ENCODE measurements at places on chromosomes 2 and 18.

DNA sequence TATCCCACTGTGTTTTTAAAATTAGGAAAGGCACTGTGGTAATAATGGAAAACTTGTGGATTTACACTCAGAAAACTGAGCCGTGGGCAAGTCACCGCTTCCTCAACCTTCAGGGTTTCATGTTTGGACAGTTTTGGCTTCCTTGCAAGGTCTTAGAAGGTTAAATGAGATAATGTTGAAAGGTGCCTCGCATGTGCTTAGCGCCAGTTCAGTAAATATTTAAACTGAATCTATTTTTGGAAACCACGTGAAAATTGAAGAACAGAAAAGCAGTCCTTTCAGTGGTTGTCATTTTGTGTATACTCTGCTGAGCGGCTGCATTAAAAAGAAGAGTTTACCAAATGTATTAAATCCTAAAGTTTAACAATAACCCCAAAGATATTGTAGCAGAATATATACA, 15.2 kb upstream of the AGAP1 start:
- DNase-seq: no peak

DNA sequence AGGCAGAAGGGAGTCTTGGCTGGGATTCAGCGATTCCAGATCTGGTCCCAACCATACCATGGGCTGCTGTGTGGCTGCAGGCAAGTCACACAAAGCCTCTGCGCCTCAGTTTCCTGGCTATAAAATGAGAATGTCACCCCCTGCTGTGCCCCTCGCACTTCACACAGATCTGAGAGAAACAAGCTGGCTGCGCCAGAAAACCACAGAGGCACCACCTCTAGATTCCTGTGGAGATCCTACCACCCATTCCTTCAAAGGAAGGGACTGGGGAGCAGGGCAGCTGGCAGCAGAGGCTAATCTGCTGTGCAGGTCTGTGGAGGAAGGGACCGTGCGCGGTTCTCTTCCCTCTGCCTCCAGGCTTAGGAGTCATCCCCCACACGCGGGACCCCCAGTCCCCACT, 19.8 kb downstream of the NEURL3 start:
- DNase-seq: no peak

DNA sequence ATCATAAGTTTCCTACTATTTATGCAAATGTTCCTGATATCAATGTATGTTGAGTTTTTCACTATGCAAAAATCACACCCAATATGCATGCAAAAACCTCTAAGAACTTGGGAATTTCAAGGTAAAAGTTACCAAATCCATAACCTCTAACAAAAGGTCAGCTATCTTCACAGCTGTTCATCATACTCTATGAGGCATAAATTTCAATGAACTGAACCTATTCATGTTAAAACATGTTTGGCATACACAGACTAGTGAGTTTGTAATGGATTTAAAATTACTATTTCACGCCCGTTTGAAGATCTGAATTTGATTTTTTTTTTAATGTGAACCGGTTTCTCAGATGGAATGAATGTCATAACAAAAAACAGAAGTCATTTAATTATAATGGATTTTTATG, 100.2 kb downstream of the ATAD2B start:
- DNase-seq: no peak

GRCh38 chr18:34921226-34921625, 120.0 kb upstream of the MAPRE2 start:
- no peak for DNase-seq

DNA sequence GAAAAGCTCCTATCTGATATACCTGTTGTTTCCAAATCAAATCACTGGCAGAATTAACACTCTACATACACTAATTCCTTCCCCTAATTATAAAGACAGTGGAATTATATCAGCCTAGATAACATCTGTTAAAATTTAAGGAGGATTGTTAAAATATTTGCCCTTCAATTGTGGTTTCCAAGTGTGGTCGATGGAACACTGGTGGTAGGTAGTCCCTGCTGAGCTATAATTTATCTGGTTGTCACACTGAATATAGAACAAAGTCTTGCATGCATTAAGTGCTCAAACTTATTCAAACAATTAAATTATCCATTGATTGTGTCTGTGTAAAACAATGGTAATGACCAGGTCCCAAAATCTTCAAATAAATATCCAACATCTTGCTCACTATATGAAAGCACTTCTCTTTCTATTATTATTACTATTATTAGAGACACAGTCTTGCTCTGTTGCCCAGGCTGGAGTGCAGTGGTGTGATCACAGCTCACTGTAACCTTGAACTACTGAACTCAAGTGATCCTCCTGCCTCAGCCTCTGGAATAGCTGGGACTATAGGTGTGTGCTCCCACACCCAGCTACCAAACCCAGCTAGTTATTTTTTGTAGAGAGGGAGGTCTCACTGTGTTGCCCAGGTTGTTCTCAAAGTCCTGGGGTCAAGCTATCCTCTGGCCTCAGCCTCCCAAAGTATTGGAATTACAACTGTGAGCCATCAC, 12.0 kb downstream of the CDH2 start:
- no peak for DNase-seq

DNA sequence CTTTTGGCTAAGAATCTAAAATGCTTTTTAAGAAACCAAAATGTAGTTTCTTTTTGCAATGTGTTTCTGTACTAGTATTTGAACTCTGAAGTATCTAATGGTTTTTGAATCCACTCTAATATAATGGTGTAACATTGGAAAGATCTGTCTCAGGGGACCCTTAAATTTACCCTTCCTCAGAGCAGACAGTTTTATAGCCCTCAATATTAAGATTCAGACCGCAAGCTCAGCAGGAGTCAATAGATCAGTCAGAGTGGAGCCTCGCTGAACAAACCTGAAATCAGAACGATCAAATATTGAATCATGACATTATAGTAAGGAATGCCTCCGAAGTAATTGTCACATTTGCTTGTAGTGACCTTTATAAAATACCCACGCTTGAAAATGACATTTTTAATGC, 18.3 kb downstream of the SGPP2 start:
- DNase-seq: peak; percentile 50

Measured in DMS153 (cell line).